SJCRH30 (cell line): ENCODE measurements at places on chromosomes 3 and 15. TPM values are rescaled to one million over a fixed set of nuclear protein-coding genes. Genes with fewer than 3 reads are reported as not detected.

GRCh38 chr15:85401108-85401774, 20.8 kb downstream of the AKAP13 start:
- no peaks in the 10 kb centered on the region for H3K36me3 ChIP-seq
- H3K4me3 ChIP-seq: no peak overlapping the region
- no peak for DNase-seq
- H3K27me3 ChIP-seq: no peaks in the 10 kb centered on the region
- H3K4me1 ChIP-seq: no peaks in the 10 kb centered on the region; the same call in 1 of the 2 replicates

GRCh38 chr3:170309046-170309445, 48.5 kb upstream of the SKIL start:
- no peaks in the 10 kb centered on the region for H3K4me1 ChIP-seq
- no peaks in the 10 kb centered on the region for H3K36me3 ChIP-seq
- H3K4me3 ChIP-seq: no peak overlapping the region
- DNase-seq: no peak
- H3K27ac ChIP-seq: no peak overlapping the region

DNA sequence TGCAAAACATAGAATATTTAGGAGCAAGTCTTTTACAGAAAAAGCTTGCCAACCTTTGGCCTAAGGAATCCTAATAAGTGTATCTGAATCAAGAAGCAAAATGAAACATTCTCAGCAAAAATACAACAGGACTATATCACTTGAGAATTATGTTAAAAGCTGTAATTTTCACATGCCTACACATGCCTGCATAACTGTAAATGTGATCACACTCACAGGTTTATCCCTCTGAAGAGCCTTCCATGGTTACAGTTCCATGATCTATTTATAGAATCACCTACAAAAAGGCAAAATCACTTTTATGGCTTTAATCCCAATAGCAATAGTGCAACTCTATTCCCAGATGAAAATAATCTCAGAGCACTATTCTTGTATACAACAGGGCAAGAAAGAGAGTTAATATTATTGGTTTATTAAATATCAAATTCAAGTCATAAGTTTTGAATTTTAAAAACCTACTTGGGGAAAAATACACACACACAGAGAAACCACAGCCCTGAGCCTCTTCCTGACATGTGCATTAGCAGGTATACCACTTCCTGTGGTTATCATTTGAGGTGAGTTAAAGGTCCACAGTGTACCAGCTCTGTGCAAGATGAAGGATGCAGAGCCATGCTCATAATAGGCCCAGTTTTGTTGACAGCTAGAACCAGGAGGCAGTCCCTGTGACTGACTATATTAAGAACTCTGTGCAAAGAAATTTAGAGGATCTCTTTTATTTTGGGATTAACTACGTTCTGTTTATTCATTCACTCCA, 252.5 kb upstream of the TGFBR2 start:
- H3K4me3 ChIP-seq: no peak overlapping the region
- DNase-seq: no peak
- no peak overlapping the region for H3K27ac ChIP-seq
- H3K4me1 ChIP-seq: no peaks in the 10 kb centered on the region
- H3K27me3 ChIP-seq: no peaks in the 10 kb centered on the region

- H3K27ac ChIP-seq: peak overlapping the region; percentile 74
- no peaks in the 10 kb centered on the region for H3K27me3 ChIP-seq
- no peak overlapping the region for H3K4me3 ChIP-seq
- DNase-seq: peak; percentile 99
- H3K36me3 ChIP-seq: no peaks in the 10 kb centered on the region; the same call in 1 of the 2 replicates
- H3K4me1 ChIP-seq: peaks cover 56% of the 10 kb centered on the region
Measured at GRCh38 chr15:74196175-74196574, 6.4 kb downstream of the STRA6 start.

The STAC gene
- total RNA-seq: not detected in 2 replicates

The DLEC1 gene
- not detected in 2 replicates for total RNA-seq

The ISLR gene
- total RNA-seq: 19.8 and 27.7 TPM in 2 replicates
